Hindlimb muscle (tissue), 1 donor: ENCODE measurements at places on chromosomes 1 and 21. TPM values are rescaled to one million over a fixed set of nuclear protein-coding genes. Genes with fewer than 3 reads are reported as not detected.

- no peak for DNase-seq
Observed at GRCh38 chr1:150001415-150001814, 9.1 kb downstream of the OTUD7B start.

DNA sequence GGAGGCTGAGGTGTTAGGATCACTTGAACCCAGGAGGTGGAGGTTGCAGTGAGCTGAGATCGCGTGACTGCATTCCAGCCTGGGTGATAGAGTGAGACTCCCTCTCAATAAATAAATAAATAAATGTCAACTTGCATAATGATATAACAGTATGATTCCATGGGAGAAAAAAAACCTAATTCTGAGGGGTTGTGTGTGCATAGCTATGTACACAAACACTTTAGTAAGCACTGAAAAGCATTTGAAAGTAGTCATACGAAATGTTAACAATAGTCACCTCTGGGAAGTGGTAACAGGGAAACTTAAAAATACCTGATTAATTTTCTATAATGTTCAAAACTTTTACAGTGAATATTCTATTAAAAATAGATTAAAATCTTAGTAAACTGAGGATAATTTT is 43.2 kb downstream of the ANKRD13C start:
- DNase-seq = no peak

DNA sequence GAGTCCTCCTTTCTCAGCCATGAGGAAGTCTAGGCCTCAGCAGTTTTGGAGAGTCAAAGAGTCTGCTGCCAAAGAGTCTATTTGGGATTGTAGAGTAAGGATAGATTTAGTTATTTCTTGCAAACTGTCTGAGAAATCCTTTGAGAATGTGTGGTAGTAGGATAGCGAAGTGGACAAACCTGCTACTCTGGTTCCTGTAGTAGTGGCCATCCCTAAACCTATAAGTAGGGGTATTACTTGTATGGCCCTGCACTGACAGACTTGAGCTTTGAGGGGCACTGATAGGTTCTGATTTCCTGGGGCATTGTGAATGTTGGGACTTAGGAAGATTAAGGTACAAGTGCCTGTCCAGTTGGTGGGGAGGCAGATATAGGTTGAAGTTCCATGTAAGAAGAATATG is 115.9 kb upstream of the SGIP1 start:
- DNase-seq = no peak

DNA sequence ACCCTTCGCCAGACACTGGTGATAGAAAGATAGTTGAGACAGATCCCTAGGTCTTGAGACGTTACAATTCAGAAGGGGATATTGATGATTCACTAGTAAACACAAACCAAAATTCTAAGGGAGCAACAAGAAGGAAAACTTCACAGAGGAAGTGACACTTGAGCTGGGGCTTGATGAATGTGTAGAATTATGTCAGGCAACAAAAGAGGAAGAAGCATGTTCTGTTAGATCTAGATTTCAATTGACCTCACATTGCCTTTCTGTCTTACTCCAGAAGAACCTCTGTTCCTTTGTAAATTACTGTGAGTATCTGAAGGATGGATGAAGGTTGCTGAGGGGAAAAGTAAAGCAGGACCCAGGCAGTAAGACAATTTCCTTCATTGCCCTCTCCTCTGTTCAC is 328.2 kb downstream of the KCTD3 start:
- no peak for DNase-seq

The TRPM2 gene
- 2.1 TPM for polyA plus RNA-seq

DNA sequence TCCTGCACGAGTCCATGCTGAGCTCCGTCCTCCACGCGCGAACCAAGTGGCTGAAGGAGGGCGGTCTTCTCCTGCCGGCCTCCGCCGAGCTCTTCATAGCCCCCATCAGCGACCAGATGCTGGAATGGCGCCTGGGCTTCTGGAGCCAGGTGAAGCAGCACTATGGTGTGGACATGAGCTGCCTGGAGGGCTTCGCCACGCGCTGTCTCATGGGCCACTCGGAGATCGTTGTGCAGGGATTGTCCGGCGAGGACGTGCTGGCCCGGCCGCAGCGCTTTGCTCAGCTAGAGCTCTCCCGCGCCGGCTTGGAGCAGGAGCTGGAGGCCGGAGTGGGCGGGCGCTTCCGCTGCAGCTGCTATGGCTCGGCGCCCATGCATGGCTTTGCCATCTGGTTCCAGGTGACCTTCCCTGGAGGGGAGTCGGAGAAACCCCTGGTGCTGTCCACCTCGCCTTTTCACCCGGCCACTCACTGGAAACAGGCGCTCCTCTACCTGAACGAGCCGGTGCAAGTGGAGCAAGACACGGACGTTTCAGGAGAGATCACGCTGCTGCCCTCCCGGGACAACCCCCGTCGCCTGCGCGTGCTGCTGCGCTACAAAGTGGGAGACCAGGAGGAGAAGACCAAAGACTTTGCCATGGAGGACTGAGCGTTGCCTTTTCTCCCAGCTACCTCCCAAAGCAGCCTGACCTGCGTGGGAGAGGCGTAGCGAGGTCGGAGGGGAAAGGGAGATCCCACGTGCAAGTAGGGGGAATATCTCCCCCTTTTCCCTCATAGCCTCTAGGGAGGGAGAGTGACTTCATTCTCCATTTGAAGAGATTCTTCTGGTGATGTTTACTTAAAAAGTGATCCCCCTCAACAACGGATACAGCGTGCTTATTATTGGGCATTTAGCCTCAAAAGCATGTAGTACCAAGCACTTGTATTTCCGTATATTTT is 991 bp downstream of the PRMT6 start:
- DNase-seq = peak; percentile 70

GRCh38 chr1:204323887-204324286 is 35.8 kb downstream of the PLEKHA6 start:
- no peak for DNase-seq

The GJB4 gene
- not detected for polyA plus RNA-seq

GRCh38 chr1:172408958-172409357 is 11.5 kb upstream of the C1orf105 start:
- DNase-seq = no peak
